CD4-positive, alpha-beta T cell (primary cell): ENCODE measurements at places on chromosomes 1 and 21. TPM values are rescaled to one million over a fixed set of nuclear protein-coding genes. Genes with fewer than 3 reads are reported as not detected.

- H3K4me1 ChIP-seq = no peaks in the 10 kb centered on the region
- no peak for DNase-seq
- no peak overlapping the region for H3K27ac ChIP-seq
- H3K27me3 ChIP-seq = no peaks in the 10 kb centered on the region
- no peak overlapping the region for H3K4me3 ChIP-seq
- H3K36me3 ChIP-seq = no peaks in the 10 kb centered on the region
These were observed 432.9 kb downstream of the PLA2G4A start for GRCh38 chr1:187261637-187262036.

- no peaks in the 10 kb centered on the region for H3K4me1 ChIP-seq
- no peaks in the 10 kb centered on the region for H3K27me3 ChIP-seq
- no peak overlapping the region for H3K27ac ChIP-seq
- no peaks in the 10 kb centered on the region for H3K36me3 ChIP-seq
These were observed 19.9 kb upstream of the EVI5 start for GRCh38 chr1:92804721-92805201.

DNA sequence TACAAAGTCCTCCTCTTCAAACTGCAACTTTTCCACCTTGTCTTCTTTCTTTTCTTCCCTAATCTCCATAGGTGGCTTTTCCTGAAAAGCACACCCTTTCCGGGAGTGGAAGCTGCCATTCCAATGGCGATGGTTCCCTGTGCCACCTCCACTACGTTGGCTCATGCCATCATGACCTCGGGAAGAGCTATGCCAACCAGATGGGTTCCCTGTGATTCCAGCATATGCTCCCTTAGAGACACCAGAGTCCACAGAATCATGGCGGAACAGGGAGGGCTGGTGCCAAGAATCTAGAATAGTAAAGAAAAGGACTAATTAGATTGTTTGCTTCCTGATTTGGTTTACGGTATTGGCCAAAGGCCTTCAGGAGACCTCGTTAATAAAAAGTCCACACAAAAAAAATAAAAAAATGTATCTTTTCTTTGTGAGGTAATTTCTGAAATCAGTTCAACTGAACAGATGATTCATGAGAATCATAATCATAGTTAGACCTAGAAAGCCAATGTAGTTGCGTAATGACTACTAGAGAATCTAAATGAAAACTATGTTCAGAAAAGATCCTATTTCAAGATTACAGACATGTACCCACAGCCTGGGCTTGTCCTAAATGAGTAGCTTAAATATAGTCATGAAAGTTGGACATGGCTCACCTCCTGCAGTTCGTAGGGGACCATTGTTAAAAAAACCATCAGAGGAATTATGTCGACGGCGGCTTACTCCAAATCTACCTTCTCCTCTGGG, 30.9 kb upstream of the CCDC17 start:
- H3K4me3 ChIP-seq = no peak overlapping the region
- H3K27me3 ChIP-seq = no peaks in the 10 kb centered on the region
- no peak overlapping the region for H3K27ac ChIP-seq
- H3K4me1 ChIP-seq = no peaks in the 10 kb centered on the region

The BROX gene
- total RNA-seq = 52.3 TPM

The SSBP3 gene
- total RNA-seq = 52.4 TPM

The SRRM1 gene
- total RNA-seq = 338 TPM
